Sciatic nerve (tissue), 2 donors: ENCODE measurements at places on chromosomes 1 and 21. TPM values are rescaled to one million over a fixed set of nuclear protein-coding genes. Genes with fewer than 3 reads are reported as not detected.

GRCh38 chr1:14296795-14297194 lies 301.7 kb upstream of the KAZN start:
- no peak for DNase-seq

DNA sequence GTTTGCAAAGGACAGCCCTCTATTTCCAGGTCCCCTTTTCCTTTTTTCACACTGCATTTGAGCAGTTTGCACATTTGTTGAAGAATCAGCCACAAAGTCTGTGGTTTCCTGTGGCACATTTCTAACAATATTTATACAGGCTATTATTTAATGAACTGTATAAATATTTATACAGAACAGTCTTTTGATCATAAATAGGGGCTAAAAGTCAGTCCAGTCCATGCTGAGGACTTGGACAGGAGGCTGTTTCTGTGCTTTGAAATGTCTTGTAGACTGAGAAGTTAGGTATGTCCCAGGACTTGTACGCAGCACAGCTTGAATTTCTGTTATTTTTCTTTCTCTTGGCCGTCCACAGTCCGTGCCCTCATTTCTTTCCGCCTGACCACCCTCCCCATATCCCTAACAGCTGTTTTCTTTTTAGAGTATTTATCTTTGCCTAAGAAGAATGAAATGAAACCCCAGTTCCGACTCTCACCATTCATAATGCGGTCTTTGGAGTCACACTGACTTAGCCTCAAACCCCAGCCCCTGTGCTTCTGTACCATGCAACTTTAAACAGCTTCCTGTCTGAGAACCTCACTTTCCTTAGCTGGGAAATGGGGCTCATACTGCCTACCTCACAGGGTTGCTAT lies 19.7 kb downstream of the FGGY start:
- DNase-seq = no peak

PLA2G5 gene
- 1.3 TPM for total RNA-seq

GRCh38 chr1:170668209-170669106 lies 4.5 kb downstream of the PRRX1 start:
- no peak for DNase-seq

CAMK1G gene
- 0.18 TPM for total RNA-seq

FBXO42 gene
- 27.3 TPM for total RNA-seq

- DNase-seq = no peak
Measured at GRCh38 chr1:215045698-215046308, 36.7 kb upstream of the KCNK2 start.

UMODL1 gene
- total RNA-seq = not detected

DNA sequence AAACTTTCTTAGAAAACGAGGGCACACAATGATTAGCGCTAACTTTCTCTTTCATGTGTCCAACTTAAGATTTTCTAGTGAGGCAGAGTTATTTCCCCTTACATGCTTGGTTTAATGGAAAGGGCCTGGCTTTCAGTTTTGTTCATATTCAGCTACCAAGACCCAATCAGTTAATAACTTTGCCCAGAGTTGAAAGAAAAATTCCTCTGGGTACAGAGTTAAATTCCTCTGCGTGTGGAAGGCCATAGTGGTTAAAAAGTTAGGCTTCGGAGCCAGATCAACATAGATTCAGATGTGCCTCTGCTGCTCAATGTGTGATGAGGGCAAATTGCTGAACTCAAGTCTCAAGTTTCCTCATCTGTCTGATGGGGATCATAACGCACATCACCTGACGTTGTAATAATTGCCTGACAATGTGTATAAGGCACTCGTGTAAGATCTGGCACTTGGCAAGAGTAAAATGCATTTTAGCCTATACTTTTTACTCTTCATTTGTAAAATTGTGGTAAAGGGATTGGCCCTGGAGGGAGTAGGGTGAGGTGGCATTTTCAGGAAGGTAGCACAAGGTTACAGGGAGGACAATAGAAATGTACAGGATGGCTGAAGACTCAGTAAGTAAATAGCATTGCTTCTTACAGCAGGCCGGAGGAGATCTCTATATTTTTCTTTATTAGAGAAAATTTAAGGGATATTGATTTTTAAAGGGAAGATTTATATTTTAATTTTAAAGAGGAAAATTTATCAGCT lies 103.4 kb downstream of the ROR1 start:
- no peak for DNase-seq

GPR52 gene
- 4.6 TPM for total RNA-seq

DNA sequence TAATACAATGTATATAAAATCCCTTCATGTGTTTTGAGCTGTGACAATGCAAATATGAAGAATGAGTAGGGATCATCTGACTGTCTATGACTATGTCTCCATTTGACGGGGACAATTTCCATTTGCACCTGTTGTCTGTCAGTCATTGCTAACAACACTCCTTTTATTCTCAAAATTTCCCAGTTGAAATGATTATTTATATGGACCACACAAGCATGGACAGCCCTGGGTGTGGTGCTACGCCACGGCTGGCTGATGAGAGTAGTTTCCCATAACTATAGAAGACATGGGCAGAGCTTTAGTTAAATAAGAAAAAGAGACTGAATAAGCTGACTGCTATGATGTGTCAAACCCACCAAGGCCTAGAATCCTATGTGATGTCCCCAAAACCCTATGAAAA lies 135.8 kb downstream of the MAP3K21 start:
- no peak for DNase-seq

S100A8 gene
- 192 TPM for total RNA-seq

DNA sequence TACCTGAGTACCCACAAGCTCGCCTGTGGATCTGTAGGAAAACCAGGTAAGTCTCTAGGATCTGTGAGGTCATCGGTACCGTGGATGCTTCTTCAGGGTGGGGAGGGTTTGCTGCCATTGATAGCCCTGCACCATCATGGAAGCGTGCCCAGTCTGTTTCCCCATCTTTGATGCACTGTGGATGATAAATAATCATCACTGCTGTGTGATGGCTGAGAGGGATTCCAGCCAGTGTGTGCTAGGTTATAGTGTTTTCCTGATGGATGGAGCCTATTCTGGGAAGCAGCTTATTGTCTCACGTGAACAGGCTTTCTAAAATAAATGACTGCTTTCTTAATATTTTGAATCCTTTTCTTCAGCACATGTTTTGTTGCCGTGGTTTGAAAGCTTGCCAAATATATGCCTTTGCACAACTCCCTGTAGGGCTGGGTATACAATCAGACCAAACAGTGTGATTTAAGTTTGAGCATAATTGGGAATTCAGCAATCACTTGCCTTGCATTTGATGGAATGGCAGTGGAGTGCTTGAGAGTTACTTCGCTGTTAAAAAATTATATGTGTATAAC lies 113.8 kb downstream of the CAMTA1 start:
- no peak for DNase-seq

CD5L gene
- total RNA-seq = 0.27 TPM

PIGM gene
- 5.9 TPM for total RNA-seq

DNA sequence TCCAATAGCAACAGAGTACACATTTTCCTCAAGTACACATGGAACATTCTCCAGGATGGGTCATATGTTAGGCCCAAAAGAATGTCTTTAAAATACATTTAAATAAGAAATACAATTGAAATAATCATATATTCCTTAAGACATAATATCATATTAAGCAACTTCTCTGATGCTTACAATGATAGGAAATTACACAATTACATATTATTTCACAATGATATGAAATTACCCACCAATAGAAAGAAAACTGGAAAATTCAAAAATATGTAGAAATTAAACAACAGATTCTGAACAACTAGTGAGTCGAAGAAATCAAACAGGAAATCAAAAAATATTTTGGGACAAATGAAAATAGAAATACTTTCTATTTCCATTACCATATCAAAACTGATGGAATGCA lies 45.6 kb downstream of the FLVCR1 start:
- no peak for DNase-seq
